ENCODE measurements at places on chromosomes 6 and 20.

DNA sequence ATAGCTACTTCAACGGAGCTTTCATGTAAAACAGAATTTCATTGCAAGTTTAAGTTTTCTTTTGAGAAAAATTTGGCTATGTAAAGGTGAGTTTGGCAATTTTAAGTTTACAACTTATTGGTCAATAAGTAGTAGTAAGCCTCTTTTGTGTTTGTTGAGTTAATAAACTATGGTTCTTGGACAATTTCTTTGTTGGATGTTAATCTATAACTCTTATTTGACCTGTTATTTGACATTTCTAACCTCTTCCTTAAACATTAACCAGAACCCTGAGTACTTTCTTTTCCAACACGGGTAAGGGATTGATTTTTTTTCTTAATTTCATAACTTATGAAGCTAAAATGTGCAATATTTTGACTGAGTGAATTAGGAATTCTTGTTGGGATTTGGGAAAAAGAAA, 354.4 kb downstream of the PRKN start:
- DNase-seq: no peak

GRCh38 chr20:8983478-8984345, 85.2 kb upstream of the PLCB4 start:
- no peak for DNase-seq

GRCh38 chr6:119339941-119340456, 9.6 kb downstream of the MAN1A1 start:
- no peak for DNase-seq

DNA sequence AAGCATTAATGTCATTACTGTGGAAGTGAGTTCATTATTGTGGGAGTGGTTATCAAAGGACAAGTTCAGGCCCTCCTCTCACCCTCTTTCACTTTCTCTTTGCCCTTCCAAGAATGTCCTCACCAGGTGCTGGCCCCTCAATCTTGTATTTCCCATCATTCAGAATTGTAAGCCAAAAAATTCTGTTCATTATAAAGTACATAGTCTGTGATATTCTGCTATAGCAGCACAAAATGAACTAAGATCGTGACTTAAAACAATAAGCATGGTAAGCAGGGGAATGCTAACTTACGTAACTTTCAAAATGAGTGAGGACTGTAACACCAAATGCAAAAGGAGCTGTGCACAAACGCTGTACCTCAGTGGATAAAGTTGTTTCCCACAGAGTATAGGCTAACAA, 515.7 kb upstream of the BTBD3 start:
- DNase-seq: no peak

DNA sequence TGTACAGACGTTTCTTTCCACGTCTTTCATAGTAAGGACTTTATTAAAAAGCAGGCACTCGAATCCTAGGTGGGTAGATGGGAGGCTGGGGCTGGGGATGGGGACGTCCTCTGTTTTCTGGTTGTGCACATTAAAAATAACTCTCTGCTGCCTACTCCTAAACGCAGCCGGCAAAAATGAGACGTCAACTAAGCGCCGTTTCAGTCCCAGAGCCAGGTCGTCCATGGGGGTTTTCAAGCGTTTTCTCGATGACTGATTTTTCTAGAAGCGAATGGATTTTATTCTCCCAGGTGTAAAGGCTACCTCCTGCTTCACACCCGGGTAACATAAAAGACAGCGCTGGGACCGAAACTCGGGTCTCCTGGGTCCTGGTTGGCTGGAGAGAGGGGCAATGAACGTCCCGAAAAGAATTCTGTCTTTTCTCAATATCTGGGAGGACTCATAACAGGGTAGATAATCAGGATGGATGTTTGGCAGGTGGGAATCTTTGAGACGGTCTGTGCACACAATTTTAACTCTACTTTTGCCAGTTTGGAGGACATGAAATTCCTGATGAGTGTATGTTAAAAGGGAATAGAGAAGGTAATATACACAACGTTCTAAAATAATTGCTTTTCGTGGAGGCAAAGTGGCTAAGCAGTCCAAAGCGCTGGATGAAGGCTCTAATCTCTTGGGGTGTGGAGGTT, 25.2 kb downstream of the GPX6 start:
- DNase-seq: no peak

DNA sequence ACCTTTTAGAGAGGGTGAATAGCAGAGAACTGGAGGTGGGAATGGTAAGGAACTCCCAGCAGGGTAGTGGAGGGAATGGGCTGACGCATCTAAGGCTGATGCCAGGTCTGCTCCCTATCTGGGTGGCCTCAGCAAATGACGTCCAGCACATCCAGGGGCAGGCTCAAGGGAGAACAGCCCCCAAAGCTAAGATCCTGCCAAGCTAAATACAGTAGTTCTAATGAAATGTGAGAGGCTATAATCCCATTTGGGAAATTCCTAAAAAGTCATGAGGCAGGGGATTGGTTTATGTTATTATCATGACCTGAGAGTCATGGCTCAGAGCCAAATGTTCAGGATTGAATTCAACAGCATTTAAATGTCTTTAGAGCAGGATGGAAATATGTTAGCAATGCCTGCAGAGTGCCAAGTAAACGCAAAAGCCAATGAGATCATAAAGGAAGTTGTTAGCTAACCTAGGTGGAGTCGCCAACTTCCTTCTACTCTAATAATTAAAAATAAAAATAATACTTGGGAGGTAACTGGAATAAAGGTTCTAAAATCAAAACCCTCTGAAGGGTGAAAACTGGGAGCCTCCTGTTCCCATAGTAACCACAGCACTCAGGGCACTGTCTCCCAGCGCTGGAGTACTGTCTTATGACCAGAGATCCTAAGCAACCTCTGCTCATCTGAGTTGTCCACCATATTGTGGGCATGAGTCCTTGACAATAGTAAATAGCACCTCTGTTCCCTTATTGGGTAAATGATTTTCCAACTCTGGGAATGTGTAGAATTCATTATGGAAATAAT, 34.8 kb downstream of the IYD start:
- no peak for DNase-seq

DNA sequence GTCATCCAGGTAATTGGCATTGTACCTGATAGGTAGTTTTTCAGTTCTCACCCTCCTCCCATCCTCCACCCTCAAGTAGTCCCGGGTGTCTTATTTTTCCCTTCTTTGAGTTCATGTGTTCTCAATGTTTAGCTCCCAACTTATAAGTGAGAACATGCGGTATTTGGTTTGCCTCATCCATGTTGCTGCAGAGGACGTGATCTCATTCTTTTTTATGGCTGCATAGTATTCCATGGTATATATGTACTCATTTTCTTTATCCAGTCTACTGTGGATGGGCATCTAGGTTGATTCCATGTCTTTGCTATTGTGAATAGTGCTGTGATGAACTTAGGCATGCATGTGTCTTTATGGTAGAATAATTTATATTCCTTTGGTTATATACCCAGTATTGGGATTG, 45.8 kb downstream of the RPRD1B start:
- no peak for DNase-seq
